ENCODE measurements at places on chromosomes 12 and 14.

GRCh38 chr12:132084621-132085290 lies 59.4 kb downstream of the DDX51 start:
- DNase-seq = peak; percentile 65

DNA sequence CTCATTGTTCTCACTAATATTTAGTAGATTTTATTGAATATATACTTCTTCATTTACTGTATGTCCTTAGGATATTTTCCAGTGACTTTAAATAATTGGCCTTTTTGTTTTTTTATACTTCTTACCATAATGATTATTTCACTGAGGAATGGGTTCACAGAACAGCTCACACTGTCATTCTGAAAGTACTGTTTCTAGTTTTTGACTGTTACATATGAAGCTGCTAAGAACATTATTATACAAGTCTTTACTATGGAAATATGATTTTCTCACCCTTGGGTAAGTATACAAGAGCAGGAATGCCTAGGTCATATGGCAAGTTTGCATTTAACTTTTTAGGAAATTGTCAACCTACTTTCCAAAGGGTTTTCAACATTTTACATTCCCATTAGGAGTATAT lies 343.1 kb downstream of the CCER1 start:
- no peak for DNase-seq

DNA sequence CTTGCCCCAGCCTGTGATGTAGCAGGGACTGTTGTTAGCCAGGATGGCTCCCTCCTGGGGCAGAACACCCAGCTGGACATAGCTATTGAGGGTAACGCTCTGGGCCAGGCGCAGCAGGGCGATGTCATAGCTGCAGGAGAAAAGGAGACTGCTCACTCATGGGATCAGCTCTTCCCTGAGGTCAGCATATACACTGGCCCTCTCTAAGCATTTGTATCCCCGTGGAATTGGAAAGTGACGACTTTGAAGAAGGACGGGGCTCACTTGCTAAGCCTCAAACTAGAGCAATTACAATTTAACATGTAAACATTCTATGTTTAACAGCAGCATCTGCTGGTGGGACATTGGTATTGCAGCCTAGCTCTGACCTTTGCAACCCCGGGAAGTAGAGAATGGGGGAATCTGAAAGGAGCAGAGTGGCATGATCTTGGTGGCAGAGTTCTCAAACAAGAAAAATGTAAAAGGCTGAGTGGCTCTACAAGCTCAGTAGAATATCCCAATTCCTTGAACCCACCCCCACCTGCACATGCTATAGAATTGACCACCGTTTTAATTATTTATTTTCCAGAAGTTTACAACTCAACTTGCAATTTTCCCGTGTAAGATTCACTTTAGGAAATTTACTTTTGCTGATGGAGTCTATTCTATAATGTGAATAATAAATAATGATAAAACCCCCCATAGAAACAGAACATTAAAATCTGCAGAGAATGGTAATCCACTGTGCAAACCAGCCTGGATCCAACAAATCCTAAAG lies 5.0 kb downstream of the CELA1 start:
- DNase-seq = peak; percentile 87

DNA sequence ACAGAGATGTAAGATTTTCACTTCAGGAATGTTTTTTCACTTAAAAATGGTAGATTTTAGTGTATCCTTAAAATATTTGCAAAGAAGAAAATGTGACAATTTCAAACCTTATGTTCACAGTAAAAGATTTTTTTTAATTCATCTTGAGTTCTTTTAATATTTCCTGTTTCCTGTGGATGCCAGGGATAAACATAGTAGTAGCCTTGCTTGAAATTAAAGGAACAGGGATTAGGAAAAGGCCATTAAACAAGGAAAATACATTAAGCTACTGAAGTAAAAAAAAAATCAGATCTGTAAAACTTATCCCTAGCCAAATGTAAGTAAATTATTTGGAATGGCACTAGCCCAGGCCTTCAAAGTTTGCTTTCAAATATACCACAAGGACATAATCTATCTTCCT lies 138.1 kb upstream of the AEBP2 start:
- no peak for DNase-seq

GRCh38 chr14:105805701-105806100 lies 279.3 kb downstream of the TMEM121 start:
- no peak for DNase-seq
